Left ventricle myocardium inferior (tissue), 1 donor: ENCODE measurements at places on chromosomes 5 and 9.

DNA sequence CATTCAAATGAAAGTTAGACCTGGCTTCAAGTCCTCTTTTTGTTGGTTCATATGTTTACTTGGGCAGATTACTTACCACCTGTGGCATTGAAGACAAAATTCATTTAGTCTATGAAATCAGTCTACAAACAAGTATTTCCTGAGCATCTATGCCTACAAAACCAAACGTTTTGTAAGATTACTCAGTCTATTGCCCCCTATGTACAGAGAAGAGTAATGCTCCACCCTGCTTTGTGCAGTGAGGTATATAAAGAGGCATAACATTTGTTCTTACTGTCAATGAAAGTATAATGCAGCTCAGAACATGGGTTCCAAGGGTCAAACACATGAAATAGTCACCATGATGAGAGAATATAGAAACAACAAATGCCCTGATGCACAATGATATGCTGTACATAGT lies 580.7 kb downstream of the KIF4B start:
- no peak for DNase-seq

GRCh38 chr5:113081881-113082546 lies 105.4 kb downstream of the DCP2 start:
- no peak for DNase-seq

DNA sequence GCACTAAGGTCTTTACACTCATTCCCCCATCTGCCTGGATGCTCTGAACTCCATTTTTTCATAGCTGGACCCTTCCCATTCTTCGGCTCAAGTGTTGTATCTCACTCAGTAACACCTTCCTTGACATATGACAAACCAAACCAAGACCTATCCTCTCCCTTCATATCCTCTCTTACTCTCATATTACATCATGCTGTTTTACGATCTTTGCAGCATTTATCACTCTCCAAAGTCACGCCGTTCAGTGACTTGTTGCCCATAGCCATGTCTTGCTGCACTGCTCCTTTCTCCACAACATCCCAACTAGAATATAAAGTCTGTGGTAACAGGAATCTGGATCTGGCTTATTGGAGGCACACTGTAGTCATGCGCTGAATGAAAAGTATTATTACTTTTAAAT lies 923.6 kb upstream of the DMAC1 start:
- no peak for DNase-seq

DNA sequence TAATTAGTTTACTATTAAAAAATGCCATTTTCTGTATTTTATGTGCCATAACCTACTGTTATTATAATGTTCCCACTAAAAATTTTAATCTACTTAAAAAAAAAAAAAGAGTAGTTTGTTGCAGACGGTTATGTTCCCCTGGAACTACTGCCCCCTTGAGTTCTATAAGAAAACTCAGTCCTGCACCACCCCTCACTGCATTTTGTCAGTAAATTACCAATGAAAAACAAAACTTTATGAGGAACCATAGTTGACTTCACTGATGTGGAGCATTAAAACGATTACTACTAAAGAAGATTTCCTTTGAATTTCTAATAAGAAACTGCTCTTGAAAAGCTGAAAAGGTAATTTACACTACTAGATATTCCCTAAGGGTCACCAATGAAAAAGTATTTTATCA lies 288.7 kb downstream of the FBXL17 start:
- DNase-seq, result no peak

- no peak for DNase-seq
These were observed 35.0 kb downstream of the ARL15 start for GRCh38 chr5:54275361-54275760.

DNA sequence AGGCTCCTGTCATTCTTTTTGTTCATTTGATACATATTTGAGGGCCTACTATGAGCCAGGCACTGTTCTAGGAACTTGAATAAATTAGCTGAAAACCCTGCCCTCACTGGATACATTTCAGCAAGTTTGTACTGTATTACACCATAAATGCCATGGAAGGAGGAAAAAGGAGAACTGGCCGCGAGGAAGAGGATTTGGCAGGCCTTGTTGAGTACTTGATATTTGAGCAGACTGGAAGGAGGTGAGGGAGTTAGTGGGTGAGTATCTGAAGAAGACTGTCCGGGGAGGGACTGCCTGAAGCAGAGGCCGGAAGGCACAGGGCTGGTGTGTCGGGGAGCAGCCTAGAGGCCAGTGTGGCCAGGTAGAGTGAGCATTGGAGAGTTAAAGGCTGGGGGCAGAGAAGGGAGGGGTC lies 4.5 kb downstream of the SNX30 start:
- DNase-seq, result no peak

DNA sequence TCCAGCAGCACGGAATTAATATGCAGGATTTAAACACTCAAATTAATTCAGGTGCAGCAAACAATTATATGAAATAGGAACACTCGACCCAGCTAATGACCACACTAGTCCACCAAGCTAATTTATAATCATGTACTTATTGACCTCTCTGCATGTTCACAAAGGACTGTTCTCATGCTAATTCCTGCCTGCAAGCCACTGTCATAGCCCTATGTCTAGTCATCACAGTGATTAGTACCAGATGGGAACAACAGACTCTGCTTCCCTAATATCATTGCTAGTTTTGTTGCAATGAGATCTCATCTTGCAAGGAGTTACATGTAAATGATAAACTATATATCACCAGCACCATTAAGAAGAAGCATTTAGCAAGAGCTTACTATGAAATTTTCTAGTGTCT lies 553.0 kb upstream of the GRAMD2B start:
- DNase-seq, result no peak

DNA sequence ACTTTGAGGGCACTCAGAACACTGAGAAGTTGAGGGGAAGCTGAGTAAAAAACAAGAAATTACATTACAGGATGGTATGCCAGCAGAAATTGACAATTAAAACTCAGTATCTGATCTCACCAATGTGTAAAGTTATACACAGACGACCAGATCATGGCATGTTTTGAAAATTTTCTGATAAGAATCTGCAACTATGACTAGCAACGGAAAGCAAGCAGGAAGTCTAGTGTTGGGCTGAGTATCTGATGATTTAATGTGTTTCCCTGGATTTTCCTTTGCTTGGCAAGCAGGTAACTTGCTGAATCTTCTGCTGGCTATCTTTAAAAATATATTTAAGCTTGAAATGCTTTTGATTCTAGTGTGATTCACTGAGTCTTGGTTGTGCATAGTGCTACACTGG lies 5.2 kb upstream of the GCNT4 start:
- no peak for DNase-seq

GRCh38 chr9:36935332-36935731 lies 98.7 kb downstream of the PAX5 start:
- DNase-seq, result no peak

DNA sequence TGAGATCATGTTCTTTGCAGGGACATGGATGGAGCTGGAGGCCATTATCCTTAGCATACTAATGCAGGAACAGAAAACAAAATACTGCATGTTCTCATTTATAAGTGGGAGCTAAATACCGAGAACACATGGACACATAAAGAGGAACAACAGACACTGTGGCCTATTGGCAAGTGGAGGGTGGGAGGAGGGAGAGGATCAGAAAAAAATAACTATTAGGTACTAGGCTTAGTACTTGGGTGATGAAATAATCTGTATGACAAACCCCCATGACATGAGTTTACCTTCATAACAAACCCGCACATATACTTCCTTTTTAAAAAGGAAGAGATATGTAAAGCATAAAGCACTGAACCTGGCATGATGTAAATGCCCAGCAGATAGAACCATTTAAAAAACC lies 99.0 kb downstream of the MEGF10 start:
- DNase-seq, result no peak

DNA sequence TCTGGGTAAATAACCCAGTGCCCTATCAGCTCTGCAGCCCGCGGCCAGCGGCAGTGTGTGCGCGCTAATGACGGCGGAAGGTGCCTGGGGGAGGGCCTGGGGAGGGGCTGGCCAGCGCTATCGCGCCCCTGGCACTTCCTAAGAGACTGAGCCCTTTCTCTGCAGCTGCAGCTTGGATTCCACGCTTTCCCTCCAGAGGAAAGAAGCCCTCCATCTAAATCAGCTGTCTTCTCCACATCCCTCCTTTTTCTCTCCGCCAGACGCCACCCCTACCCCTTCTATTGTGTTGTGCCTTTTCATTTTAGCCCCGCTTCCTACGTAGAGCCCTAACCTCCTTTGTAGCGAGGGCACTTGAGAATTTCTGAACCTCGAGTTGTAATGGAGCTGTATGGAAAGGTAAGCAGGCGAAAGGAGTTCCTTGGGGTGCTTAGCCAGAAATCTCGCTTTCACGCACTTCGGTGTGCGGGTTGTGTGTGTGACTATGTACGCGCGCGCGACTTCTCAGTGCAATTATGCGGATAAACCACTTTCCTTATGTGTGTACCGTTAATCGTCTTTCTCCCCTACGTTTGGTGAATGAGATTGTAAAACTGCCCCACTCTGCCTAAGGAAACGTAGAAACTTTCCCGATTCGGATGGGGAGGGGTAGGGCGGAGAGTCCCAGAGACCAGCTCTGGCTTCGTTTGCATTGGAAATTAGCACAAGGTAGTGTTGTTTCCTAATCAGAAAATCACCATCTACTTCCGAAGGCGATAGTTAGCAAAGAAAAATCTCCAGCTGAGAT lies 664 bp upstream of the RAB3C start:
- no peak for DNase-seq

DNA sequence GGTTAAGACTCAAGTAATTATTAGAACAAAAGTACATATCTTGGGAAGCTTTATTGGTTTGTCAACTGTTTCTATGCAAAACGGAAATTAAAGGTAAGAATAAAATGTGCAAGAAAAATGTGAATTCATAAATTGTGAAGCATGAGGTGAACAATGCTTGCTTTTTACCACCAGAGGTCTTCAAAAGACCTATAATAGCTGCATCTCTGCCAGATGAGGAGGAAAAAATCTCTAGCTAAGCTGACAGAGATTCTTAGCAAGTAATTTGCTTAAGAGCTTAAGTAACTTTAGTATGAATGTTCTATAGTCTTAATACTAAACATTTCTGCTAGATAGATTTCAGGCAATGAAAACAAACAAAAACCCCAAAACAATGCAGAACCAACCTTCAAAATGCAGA lies 54.1 kb downstream of the MRPS30 start:
- DNase-seq, result no peak

- peak; percentile 29 for DNase-seq
These were observed 123.6 kb downstream of the PALM2AKAP2 start for GRCh38 chr9:109903515-109904138.

- DNase-seq, result no peak
These were observed 39.1 kb upstream of the GRHPR start for GRCh38 chr9:37383393-37383792.

DNA sequence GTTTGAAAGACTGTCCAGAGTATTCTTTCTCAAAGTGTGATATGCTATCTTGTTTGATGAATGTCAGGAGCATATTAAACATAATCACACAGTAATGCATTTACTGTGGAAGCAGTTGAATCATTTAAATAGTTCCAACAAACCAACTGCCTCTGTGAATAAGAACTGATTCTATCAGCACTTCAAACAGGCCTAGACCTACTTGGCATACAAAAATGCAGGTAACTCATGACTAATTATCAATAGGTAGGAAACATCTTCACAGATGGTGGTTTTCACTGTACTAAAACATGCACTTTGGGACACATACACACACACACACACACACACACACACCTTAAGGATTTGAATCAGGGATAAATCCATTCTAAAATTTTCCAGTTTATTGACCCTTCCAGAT lies 91.2 kb upstream of the SNX2 start:
- no peak for DNase-seq

DNA sequence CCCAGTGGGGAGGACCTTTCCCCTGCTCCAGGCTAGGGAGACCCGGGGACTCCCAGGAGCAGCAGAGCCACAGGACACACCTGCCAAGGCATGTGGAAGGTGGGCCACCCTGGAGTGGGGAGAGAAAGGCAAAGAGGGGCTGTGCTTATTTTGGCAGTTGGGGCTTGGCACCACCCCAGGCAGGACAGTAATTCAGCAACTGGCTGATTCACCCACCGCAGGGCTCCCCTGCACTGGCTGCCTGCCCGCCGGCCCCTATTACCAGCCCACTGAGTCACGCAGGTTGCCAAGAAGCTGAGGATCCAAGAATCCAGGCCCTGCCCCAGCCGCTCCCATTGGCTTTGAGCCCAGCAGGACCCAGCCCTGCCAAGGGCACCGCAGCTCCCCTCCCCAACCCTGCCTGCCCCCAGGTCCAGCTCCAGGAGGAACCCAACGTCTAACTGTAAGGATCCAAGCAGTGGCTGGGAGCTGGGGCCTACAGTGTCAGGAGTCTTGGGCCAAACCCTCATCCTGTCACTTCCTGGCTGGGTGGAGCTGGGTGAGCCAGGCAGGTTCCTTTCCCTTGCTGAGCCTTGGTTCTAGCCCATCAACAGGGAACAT lies 14.2 kb upstream of the RALGDS start:
- no peak for DNase-seq

- DNase-seq, result peak; percentile 29
These were observed 290.5 kb downstream of the DOCK8 start for GRCh38 chr9:504921-505740.

- no peak for DNase-seq
These were observed 309.8 kb downstream of the TRPM3 start for GRCh38 chr9:70811638-70812037.

DNA sequence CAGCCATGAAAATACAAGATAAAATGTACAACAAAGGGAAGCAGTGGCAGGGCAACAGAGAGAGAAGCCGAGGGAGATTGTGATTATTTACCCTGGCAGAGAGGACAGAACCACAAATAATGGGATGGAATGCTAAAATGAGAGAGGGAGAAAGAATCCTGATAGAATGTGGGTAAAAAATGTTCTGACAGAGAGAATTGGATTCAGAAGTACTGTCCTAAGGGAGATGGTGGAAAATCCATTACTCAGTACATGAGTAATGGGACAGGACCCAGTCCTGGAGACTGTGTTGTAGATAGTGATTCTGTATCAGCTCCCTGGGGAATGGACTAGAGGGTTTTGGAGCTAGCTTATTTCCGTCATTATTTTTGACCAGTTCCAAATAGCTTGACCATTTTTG lies 831.5 kb downstream of the MAT2B start:
- no peak for DNase-seq

DNA sequence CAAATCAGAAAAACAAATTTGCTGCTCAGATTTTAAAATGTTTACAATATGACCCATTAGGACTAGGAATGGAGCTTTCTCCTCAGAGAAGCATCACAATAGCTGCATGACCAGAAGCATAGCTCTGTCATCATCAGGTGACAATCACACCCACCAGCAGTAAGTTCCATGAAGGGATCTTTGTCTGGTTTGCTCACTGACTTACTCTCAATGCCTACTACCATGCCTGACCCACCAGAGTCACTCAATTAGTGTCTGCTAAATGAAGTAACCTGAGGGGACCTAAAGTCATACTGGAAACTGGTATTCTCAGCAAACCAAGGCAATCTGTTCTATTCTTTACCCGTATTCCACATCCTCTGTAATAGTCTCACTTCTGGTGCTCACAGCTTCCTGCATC lies 7.7 kb downstream of the ERMP1 start:
- DNase-seq, result no peak

- no peak for DNase-seq
These were observed 27.7 kb downstream of the CLTA start for GRCh38 chr9:36218411-36218901.

GRCh38 chr5:73441378-73441777 lies 7.2 kb downstream of the FOXD1 start:
- DNase-seq, result no peak

- DNase-seq, result no peak
These were observed 29.0 kb upstream of the MAP3K1 start for GRCh38 chr5:56786346-56786745.
